Cardiac fibroblast (primary cell): ENCODE measurements at places on chromosomes 11 and 22.

DNA sequence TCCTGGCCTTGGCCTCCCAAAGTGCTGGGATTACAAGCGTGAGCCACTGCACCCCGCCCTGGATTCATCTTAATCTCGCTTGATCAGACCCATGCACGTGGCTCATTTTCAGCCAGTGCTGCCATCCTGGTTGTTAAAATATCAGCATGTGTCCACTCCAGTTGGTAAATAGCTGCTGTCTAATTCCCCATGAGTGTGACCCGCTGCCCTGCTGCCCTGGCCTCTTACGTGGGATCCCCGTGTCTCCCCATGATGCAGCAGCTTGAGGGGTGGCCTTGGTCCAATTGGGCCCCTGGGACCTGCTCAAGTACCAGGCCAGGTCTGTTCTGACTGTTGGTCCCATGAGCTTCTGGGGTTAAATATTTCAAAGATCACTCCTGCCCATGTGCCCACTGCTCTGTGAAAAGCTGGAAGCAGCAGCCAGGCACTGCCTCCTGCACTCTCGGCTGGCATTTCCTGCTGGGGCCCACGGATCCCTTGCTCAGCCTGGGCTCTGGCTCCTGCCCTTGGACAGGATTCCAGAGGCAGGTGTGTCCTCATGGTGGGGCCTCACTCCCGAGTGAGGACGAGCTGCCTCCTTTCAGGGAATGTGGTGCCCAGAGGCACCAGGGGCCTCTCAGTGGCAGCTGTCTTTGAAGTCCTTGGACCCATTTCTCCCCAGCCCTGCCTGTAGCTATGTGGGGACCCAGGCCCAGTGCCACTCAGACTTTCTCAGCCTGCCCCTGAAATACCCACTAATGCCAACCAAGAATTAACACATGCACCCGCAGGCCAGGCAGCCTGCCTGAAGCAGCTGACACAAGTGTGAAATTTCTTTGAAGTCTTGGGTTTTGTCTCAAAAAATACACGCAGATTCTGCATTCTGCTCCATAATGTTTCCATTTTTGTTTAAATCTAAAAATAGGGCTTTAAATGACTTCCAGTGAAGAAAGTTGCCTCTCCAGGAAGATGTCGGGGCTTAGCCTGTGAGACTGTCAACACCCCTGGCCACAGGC is 38.1 kb upstream of the PRDM11 start:
- DNase-seq = no peak

- peak; percentile 87 for DNase-seq
These were observed 39.9 kb downstream of the MAML2 start for GRCh38 chr11:96303064-96303463.

DNA sequence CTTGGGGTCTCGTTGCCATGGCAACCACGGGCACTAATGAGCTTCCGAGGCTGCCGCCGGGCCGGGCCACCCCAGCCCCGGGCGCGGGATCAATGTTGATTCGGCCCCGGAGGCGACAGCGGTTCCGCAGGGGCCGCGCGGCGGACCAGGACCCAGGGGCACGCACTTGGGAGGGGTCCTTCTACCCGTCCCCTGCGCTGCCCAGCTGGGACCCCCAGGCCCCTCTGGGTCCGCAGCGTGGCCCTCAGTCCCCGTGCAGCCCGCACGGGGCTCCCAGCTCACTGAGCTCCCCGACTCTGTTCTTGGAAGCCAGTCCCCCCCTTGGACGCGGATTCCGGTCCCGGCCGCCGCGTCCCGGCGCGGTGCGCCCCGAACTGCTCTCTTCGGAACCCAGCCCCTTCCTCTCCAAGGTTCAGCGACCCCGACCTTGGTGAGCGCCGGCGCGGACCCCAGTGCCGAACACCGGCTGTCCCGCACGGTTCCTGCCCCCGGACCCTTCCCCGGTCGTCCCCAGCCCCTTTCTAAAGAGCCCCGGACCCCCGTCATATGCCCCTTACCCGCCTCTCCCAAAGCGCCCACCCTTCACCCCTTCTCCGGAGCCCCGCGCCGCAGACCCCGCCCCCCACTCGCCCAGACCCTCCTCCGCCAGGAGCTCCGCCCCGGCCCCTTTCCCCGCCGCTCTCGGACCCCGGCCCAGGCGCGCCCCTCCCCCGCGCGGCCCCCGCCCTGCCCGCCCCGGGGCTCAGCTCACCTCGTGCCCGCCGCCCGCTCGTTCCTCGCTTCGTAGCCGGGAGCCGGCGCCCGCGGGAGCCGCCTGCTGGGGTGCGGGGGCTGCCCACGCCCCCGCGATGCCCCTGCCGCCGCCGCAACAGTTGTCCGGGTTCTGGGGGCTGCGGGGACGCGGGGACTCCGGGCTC is 18.3 kb upstream of the SHISAL1 start:
- DNase-seq = no peak

- no peak for DNase-seq
These were observed 34.3 kb downstream of the IZUMO1R start for GRCh38 chr11:94338651-94339050.

GRCh38 chr11:16773981-16774935 is 35.8 kb downstream of the C11orf58 start:
- no peak for DNase-seq

- no peak for DNase-seq
These were observed 9.1 kb upstream of the CCDC81 start for GRCh38 chr11:86365546-86365945.

GRCh38 chr11:15169815-15170551 is 55.3 kb downstream of the INSC start:
- no peak for DNase-seq

GRCh38 chr11:37050311-37050710 is 452.3 kb upstream of the RAG2 start:
- no peak for DNase-seq

DNA sequence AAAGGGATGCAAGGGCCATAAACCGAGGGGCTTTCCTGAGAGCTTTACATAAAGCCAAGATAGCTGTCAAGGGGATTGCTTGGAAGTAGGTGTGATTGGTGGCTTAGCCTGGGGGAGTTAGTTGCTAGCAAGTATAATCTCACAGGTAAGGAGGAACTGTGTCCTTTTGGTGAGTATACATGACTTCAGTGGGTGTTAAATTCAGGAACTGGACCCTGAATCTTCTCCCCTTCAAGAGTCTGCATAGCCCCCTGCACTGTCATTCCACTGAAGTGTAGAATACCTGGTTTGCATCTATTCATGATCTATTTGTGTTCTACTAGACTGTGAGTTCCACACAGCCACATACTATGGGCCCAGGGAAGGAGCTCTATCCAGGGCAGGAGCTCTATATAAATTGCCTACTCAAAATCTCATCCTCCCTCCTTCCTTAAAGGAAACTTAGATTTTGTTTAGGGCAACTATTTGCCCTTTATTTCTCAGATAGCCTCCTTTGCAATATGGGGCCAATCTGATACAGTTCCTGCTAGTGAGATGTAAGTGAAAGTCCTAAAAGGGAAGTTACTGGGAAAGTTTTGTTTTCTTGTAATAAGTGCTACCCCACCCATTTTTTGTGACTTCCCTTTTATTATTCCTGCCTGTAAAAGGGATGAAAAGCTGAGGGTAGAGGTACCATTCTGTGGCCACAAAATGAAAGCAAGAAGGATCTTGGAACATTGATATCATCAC is 120.5 kb downstream of the PGR start:
- DNase-seq = no peak

- DNase-seq = no peak
These were observed 39.6 kb upstream of the WEE1 start for GRCh38 chr11:9533736-9534473.

DNA sequence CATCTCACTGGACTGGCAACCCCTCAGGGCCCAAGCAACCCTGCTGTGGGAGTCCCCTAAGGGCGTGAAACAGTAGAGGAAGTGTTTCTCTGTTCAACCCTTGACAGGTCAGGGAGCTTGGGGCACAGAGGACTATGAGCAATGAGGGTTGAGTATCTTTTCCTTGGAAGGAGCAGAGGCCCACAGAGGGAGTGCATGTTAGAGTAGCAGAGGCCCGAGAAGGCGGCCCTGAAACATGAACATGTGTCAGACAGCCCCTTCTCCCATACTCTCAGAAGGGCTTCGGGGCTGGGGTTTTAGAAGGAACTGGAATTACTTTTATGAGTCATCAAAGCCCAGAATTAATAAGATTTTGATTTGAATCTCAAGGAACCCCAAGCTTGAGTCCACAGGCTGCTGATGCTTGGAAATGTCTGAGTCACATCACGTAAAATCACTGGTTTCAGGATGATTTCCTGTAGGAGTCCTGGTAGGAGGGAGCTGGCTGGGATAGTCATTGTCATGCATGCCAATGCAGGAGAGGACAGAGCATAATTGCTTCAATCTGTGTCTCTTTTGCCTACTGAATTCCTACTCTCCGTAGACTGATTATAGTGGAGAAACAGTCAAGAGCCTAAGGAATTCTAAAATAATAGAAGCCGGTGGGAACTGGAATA is 22.6 kb downstream of the C11orf71 start:
- peak; percentile 66 for DNase-seq

DNA sequence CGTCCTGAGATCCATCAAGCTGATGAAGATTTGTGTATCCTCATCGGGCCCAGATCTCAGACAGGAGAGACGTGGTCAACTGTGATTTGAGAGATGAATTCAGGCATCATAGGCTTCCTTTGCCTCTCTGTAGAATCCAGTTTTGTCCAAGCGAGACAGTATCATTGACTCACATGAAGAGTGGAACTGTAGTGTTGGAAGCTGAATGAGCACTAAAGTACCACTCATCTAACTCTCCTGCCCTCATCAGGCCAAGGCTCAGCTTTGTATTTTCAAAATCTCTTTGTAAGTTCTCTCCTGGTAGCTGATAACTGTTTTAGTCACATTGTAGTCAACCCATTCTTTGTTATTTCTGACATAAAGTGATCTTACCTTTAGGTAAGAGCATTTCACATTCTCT is 85.1 kb downstream of the KIRREL3 start:
- DNase-seq = no peak

DNA sequence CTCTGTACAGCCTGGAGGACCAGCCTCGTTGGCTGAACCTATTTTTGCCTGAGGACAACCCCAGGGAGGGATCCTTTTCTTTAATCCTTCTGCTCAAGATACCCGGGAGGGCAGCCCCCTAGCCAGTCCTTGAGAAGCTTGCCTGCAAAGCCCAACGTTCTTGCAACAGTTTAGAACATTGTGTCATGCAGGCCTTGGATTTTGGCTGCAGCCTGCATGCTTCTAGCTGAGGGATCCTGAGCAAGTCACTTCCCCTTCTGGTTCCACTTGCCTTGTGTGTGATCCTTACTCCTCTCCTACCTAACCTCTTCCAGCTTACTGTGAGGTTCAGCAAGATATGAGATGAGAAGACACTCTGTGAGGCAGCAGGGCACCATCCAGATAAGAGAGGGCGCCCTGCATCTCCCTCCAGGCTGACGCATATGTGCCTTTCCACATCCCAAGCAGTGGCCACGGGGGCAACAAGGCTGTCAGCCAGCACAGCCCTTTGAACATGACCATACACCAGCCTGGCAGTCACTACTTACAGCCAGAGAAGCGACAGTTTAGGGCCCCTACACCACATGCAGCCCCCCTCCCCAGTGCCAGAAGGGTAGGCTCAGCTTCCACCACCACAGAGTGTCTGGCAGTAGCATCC is 76.1 kb downstream of the C11orf58 start:
- no peak for DNase-seq

DNA sequence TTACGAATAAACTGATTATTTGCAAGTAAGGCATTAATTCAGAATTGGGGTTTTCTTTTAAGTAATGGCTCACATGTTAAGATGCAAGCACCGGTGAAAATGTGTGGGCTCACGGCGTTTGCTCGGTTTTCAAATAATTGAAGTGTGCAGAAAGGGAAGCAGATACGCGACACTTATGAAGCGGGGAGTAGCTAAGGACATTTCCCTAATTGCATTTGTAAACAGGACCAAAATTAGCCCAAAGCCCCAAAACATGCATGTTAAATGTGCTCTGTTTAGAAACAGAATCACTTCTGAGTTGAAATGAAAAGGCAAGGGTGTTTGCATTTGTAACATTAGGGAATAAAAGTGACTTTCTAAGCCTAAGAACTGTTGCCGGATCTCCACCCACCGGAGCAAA is 61.3 kb downstream of the ELFN2 start:
- DNase-seq = no peak

DNA sequence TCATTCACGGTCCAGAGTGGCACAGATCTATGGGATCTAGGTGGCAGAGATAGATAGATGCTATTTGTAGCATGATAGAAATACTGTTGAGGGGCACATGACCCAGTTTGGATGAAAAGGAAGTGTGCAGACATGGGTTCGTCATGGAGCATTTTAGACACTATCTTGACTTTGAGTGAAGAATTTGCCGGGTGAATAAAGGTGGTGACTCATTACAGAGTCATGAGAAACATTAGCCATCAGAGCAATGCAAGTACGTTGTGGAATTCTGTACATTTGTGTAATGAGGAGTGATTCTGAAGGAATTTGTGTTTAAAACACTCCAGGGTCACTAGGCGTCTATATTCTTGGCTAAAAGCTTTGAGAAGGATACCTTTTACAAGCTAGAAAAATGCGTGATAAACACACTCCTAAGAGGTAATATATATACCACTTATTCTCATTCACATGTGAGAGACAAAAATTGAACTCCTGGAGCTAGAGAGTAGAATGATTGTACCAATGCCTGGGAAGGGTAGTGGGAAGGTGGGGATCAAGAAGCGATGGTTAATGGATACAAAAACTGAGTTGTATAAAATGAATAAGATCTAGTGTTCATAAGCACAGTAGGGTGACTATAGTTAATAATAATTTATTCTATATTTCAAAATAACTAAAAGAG is 593.7 kb upstream of the LUZP2 start:
- DNase-seq = peak; percentile 96

- DNase-seq = peak; percentile 50
These were observed 27.9 kb upstream of the SLC36A4 start for GRCh38 chr11:93225662-93226061.
